ENCODE measurements at places on chromosomes 4 and X.
A peak's percentile ranks its signal among the peaks of the same experiment; 100 is the strongest.

DNA sequence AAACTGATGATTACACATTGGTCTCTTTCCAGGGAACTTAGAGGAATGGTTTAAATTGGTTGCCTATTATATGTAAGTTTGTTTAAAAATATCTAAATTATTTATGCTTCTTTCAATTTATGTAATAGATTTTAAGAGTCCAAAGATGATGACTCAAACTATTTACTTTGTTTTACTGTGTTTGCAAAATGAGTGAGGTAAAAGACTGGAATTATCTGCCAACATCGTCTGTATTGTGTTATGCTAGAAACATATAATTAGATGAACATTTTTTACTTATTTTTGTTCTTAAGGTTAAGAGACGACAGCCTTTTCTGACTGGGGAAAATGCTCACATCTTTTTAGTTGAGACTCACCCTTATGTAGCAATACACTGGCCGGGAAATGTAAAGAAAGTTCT, 51.1 kb upstream of the SYTL5 start:
- no peak for DNase-seq

- peak; percentile 65 for DNase-seq
Observed at GRCh38 chrX:153685751-153686696, 1.7 kb upstream of the SLC6A8 start.

- DNase-seq, result peak; percentile 90
Observed at GRCh38 chr4:173505924-173506518, 24.0 kb downstream of the HAND2 start.

DNA sequence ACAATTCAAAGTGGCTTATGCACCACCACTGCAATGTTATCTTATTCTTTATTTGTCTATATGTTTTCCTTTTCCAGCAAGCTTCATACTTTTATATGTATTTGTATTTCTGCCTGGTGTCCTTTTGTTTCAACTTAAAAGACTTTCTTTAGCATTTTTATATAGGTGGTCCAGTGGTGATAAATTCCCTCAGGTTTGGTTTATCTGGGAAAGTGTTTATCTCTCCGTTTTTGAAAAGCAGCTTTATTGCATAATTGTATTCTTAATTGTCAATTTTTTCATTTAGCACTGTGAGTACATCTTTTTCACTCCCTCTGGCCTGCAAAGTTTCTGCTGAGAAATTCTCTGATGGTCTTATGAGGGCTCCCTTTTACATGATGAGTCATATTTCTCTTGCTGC, 479.0 kb upstream of the GRID2 start:
- no peak for DNase-seq

- no peak for DNase-seq
Observed at GRCh38 chr4:83281307-83281706, 3.3 kb downstream of the COQ2 start.

- no peak for DNase-seq
Observed at GRCh38 chrX:24372021-24372763, 11.8 kb downstream of the SUPT20HL1 start.

GRCh38 chr4:101081695-101082369, 265.5 kb downstream of the PPP3CA start:
- DNase-seq, result no peak

GRCh38 chr4:167428156-167428555, 193.9 kb upstream of the SPOCK3 start:
- DNase-seq, result no peak

DNA sequence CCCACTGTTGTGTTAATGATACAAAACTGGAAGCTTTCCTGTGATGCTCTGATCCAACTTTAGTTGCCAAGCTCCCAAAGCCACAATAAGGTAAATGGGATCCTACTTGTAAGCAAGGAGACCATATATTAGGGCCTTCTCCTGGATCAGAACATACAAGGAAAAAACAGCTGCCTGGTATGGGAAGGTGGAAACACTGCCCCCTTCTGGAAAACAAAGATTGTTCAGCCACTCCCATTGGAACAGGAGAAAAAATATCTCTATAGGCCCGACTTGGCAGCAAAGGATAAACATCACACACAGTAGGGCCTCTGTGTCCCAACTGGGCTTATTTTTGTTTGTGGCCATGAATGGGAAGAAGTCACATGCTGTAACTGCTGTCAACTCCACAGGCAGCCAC, 166.5 kb downstream of the TBX22 start:
- DNase-seq, result no peak

DNA sequence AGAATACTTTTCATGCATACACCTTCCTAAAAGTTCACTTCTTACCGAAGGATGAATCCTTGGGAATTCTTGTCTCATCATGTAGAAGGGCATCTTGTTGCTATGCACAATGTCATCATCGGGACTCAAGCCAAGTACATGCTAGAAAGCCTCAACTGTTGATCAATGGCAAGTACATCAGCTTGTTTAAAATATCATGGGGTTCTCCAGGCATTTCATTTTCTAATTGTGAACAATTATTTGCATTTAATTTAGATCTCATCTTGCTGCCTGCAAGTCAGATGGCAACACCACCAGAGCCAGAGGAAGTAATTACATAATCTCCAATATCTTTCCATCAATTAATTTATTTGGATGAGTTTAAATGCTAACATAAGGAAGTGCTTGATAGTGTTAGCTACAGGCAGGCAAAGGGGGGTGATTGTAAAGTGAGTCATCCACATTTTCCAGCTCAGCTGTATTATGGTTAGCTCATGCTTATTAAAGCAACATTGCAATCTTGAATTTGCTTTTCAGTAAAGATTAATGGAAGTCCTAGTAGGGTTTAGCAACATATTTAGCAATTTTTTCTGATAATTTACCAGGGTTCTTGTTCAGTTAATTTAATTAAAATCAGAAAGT, 356.5 kb downstream of the CBLL2 start:
- DNase-seq, result no peak

GRCh38 chr4:152064753-152065152, 303.9 kb upstream of the GATB start:
- DNase-seq, result no peak

DNA sequence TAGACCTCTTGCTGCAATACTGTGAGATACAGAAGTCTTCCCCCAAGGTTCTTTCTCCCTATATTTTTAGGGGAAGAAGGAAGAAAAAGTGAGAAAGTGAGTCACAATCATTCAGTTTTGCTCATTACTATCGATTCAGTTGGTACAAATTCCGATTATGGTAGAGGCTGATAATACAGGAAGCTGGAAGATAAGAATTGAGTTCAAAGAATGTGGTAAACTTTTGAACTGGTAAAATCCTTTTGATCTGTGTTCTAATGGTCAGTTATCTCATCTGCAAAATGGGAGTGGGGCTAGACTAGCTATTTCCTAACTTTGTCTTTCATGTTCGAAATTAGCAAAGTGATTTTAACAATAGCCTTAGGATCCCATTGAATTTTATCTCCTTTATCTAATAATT, 101.4 kb upstream of the FAT1 start:
- DNase-seq, result no peak

DNA sequence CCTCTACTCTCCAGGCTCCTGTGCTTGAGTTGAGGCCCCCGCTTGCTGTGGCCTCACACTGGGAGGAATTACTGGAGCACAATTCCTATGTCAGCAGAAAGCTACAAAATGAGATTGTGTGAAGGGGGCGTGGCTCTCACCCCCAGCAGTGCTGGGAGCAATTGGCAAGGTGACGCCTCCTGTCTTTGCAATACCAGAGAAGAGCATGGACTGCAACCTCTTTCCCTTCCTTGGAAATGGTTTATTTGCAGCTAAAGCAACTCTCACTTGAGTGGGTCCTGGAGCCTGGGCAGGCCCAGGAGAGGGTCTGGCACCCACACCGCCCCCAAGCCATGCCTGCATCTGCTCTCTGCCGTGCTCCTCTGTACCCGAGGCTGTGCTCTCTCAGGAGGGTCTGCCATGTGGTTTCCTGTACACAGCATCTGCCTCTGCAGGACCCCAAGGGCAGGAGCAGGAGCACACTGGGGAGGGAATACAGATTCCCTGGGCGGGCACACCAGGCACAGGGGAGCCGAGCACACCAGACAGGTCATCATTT, 32.9 kb upstream of the HGFAC start:
- peak; percentile 32 for DNase-seq

DNA sequence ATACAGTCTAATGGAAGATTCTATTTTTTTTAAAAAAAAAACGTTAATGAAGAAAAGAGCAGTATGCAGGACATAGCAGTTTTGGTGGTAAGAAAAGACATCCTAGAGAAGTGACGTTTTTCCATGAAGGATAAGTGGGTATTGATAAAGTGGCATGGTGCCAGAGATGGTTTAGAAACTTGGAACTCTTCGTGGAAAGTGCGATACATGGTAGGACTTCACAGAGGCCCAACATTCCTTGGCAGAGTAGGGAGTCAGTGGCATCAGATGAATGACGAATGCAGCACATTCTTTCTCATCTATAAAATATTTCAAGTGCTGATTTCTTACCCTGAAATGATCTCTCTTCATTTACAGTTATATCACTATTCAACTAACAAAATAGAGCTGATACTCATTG, 298.7 kb downstream of the CCSER1 start:
- no peak for DNase-seq

- no peak for DNase-seq
Observed at GRCh38 chr4:164012396-164013027, 518.0 kb downstream of the TMA16 start.

DNA sequence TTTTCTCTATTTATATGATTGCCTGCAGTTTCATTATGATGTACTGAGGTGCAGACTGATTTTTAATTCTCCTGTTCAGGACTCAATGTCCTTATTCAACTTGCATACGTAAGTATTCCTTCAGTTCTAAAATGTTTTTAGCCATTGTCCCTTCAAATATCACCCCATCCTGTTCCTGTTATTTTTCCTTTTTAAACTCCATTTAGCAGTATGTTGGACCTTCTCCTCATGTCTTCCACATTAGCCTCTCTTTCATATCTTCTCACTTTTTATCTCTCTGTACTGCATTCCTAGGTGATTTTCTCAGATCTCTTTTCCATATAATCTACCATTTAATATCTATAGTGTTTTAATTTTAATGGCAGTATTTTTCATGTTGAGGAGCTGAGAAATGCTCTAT, 317.7 kb downstream of the NR3C2 start:
- no peak for DNase-seq

DNA sequence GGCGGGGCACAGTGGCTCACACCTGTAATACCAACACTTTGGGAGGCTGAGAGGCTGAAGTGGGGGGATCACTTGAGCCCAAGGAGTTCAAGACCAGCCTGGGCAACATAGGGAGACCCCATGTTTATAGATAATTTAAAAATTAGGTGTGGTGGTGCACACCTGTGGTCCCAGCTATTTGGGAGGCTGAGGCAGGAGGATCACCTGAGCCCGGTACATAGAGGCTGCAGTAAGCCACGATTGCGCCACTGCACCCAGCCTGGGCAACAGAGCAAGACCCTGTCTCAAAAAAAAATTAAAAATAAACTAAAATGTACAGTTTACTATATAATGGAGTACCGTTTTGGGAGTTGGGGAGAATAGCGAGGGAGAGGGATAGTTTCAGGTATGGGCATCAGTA, 4.2 kb downstream of the STAG2 start:
- no peak for DNase-seq

DNA sequence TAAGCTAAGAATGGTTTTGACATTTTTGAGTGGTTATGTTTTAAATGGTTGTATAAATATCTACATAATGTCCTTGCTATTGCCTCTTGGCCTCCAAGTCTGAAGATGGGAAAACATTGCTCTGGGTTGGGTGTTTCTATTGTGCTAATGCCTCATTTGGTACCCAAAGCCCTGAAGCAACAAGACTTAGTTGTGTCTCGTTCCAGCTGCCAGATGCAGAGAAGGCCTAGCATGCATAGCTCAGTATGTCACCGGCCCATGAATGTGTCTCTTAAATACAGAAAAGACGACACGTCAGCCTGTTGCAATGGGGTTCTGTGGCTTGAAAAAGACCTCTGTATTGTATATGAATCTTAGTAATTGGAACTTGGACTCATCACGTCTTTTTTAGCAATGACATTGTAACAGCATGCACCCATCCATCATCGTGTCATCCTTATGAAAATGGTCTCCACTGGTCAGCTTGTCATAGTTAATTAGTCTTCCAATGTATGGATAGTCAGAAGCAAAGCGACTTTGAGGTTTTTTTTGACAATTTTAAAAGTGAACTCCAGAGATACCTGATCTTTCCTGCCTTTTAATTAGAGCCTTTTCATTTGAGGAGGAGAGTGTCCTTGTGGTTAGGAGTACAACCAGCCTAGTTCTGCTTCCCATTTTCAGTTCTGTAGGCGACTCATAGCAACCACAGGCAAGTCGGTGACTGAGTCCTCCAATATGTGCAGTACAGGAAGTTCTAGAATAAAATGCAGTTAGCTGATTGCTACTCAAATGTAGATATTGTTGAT, 126.4 kb upstream of the GATB start:
- no peak for DNase-seq

DNA sequence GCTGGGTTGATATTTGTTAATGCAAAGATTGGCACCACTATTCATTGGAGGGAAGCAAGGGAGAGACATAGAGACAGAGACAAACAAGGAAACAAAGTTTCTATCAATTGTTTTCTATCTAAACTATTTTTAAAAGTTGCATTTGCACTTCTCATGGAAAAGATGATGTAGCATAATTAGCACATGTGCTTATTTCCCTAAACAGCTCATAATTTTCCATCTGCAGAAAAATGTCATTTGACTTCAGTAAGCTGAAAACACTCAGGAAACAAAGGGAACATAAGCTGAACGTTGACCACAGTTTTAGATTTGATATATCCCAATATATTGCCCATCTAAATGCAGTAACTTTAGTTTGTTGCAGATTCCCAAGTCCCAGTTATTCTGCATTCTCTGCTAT, 18.5 kb upstream of the SPP1 start:
- DNase-seq, result no peak

- no peak for DNase-seq
Observed at GRCh38 chr4:33381816-33382215, 2661.6 kb downstream of the PCDH7 start.

GRCh38 chr4:125125276-125125675, 189.5 kb upstream of the FAT4 start:
- DNase-seq, result no peak

DNA sequence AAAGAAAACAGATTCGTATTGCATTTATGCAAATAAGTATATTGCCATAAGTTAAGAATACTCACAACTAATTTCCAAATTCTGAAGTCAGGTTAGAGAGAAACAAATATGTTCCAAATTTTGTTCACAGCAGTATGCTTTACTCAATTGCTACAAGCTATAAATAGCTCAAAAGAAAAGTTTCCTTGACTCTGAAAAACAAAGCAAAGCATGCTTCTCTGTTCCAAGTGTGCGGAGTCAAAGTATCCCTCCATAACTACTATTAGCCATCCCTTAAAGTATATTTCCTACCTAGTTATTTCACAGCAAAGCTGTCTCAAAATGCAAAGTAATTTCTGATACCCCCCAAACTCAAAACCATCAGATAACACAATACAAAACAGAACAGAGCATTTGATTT, 47.3 kb downstream of the MGST2 start:
- no peak for DNase-seq

GRCh38 chr4:7415927-7416686, 18.6 kb downstream of the PSAPL1 start:
- DNase-seq, result peak; percentile 37

- no peak for DNase-seq
Observed at GRCh38 chr4:122898370-122899150, 23.8 kb downstream of the NUDT6 start.

DNA sequence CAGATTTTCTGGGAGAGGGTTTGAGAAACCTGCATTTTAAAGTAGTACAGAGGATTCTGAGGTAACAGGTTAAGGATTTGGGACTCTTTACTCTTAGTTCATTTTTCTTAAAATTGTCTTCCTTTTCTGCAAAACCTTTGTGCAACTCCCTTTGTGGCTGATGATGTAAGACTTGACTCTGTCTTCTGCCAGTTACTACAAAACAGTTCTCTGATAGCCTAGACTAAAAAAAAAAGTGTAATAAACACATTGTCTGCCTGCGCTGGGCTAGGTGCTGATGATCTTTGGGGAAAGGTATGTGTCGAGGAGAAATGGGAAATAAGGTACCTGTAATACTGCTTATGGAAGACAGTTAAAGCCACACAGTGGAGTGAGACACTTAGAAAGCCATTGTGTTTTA, 28.7 kb downstream of the IL13RA1 start:
- DNase-seq, result no peak
